HFFc6 (cell line): ENCODE measurements at places on chromosomes 7 and 10. TPM values are rescaled to one million over a fixed set of nuclear protein-coding genes. Genes with fewer than 3 reads are reported as not detected.

DNA sequence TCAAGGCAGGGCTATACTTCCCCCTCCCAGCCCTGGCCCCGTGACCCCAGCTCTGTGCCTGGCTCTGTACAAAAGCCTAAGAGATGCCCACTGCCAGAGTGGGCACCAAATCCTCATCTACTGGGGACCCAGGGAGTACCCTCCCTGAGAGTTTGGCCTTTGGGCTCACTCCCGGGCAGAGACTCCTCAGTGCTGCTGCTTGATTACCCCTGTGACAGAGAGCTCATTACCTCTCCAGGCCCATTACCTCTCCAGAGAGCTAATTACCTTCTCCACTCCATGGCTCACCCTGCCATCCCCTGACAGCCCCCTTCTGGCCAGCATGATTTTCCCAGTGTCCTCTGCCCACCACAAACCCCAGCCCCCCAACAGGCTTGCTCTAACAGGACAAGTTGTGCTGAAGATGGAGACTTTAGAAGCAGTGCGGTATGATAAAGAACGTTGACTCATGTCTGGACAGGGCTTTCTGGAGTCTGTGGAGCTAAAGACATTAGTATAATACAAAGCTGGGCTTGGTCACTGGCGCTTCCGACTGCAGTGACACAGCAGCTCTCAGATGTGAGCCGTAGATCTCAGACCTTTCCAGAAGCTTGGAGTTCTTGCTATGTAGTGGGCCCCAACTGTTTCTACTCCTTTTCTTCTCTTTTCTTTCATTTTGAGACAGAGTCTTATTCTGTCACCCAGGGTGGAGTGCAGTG, 111.3 kb upstream of the KCTD7 start:
- DNase-seq = no peak

The PODXL gene
- total RNA-seq = 10.7 to 22.0 TPM (median 15.2 TPM) in 3 replicates

GRCh38 chr7:140539461-140539860, 60.2 kb upstream of the MKRN1 start:
- no peak for DNase-seq

The EBF3 gene
- total RNA-seq = 0.06 to 0.22 TPM in 2 of 3 replicates, not detected in the other

- DNase-seq = no peak
Observed at GRCh38 chr10:119420950-119421875, 121.3 kb downstream of the RGS10 start.

The ACSL5 gene
- 0.52 and 4.8 TPM in 2 replicates for total RNA-seq

The SLC18A2 gene
- total RNA-seq = not detected in 3 replicates

The MBL2 gene
- total RNA-seq = not detected in 3 replicates

- peak; percentile 43 for DNase-seq
Observed at GRCh38 chr10:86693721-86694369, 25.5 kb downstream of the LDB3 start.

DNA sequence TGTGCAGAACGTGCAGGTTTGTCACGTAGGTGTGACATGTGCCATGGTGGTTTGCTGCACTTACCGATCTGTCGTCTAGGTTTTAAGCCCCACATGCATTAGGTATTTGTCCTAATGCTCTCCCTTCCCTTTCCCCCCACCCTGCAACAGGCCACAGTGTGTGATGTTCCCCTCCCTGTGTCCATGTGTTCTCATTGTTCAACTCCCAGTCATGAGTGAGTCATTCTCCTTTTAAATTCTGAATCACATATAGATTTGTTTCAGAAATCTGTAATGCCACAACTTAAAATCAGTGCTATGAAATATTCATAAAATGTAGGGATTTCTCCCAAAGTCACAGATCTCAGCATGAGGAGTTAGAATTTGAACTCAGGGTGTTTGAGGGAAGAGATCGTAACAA, 552.5 kb upstream of the MBL2 start:
- no peak for DNase-seq

DNA sequence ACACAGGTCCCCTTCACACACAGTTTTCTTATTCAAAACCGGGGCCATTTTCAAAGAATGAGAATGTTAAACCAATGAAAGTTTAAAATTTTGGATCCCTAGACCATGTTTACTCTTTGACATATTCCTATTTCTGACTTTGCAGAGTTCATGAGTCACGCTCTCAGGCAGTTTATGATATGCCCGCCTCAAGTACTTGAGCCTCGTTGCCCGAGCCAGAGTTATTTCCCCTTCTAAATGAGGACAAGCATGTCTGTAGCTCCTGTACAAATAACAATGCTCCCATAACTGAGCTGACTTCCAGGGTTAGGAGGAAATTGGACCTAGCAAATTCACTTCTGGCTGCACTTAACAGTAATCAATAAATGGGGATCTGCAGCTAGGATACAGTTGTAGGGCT, 87.9 kb upstream of the PDE1C start:
- DNase-seq = no peak

- no peak for DNase-seq
Observed at GRCh38 chr7:140519007-140519399, 39.7 kb upstream of the MKRN1 start.

The NPC1L1 gene
- not detected in 2 replicates for total RNA-seq
